ENCODE measurements at places on chromosomes 7 and 10.

DNA sequence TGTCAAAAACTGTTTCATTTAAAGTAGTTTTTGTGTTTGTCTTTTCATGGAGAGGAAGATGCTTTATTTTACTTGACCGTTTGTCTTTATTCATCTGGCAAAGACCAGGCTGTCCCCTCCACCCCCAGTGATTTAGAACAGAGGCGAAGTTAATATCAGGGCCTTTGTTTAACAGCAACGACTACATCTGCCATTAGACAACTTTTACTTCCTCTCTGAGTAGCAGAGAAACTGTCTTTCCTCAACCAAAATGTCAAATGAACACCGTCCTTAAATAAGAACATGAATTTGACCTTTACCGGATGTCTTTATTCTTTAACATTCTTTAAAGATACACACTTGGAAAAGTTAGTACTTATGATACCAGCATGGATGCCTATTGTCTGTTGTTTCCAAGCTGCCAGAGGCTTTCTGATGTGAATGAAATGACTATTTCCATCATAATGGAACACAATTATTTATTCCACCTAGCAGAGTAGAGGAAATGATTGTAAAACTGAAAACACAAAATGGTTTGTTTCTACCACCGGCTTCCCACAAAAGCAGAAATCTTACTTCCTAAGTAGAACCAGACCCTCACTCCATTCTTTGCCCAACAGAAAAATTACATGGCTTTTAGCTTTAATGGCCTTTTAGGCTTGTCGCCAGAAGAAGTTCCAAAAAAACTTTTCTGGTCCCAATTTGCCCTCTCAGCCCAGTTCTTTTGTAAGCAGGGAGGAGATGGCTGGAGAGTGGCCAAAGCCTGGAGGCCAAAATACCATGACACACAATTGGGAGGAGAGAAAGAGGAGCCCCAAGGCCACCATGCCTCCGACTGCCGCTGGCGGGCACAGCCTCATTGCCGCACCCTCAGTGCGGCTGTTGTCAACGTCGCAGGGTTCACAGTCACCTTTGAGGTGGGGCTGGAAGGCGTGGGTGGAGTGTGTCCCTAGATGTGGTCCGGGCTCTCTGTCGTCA, 168.5 kb downstream of the TEX36 start:
- no peak for DNase-seq

DNA sequence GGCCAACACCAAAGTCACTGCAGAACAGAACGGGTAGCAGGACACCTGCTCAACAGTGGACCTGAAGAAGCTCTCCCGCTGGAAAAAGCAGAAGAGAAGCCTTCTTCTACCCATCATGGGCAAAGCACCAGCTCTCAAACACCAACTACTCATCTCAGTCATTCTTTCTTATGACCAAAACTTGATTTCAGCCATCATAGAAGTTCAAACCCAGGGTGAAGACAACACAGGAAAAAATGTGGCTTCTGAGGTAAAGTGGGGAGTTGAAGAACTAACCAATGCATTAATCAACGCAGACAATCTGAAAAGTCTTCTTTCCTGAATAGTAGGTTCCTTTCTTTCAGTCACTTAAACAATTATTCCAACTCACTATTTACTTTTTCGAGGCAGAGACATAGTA, 83.3 kb downstream of the ELMO1 start:
- no peak for DNase-seq

GRCh38 chr10:70118196-70118595, 14.4 kb downstream of the AIFM2 start:
- DNase-seq, result no peak

DNA sequence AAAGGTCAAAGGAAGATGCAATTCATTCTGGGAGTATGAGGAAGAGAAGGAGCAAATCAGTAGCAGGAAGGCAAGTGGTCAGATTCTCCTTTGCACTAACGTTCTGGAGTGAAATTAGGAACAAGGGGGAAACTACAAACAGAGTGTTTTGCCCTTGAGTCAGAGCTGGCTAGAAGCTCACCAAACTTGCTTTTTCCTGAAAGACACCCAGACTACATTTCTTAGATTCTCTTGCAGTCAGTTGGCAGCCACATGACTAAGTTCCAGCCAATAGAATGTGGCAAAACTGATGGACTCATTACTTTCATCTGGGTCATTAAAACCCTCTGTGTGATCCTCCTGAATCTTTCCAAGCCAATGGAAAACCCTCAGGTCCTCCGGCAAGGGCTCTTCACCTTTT, 18.6 kb upstream of the DLX5 start:
- DNase-seq, result no peak

GRCh38 chr7:129271500-129272355, 46.9 kb downstream of the AHCYL2 start:
- DNase-seq, result peak; percentile 86

GRCh38 chr10:79258894-79259293, 88.4 kb upstream of the PPIF start:
- DNase-seq, result no peak
